ENCODE measurements at places on chromosomes 7 and 10. TPM values are rescaled to one million over a fixed set of nuclear protein-coding genes. Genes with fewer than 3 reads are reported as not detected.

DNA sequence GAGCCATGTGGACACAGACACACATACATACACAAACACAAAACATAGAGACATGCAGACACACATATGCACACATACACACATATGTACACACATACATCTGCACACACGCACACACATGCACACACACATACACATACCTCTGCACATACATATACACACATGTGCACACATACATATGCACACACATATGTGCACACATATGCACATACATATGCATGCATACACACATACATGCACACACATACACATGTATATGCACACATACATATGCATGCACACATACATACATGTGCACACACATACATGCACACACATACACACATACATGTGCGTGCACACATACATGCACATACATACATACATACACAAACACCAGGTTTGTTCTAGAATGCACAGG, 236.3 kb upstream of the FOXK1 start:
- DNase-seq = no peak

DNA sequence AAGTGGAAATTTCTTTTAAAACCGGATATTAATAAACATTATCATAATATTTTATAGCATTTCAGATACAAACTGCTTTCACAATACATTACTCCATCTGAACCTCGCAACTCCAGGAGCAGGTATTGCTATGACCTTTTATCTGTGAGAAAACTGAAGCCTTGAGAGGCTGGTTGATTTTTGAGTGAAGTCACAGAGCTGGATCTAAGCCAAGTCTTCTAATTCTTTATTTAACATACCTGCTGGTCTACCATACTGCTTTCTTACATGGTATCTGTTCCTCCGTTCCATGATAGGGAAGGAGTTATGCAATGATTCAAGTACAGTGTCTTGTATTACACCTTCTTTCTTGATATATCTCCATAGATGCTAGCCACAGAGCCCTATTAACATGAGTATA, 37.4 kb upstream of the ITGB8 start:
- DNase-seq = no peak

GRCh38 chr10:99731306-99732032, 458 bp downstream of the COX15 start:
- no peak for DNase-seq

- no peak for DNase-seq
Observed at GRCh38 chr7:94405506-94405905, 10.8 kb downstream of the COL1A2 start.

DNA sequence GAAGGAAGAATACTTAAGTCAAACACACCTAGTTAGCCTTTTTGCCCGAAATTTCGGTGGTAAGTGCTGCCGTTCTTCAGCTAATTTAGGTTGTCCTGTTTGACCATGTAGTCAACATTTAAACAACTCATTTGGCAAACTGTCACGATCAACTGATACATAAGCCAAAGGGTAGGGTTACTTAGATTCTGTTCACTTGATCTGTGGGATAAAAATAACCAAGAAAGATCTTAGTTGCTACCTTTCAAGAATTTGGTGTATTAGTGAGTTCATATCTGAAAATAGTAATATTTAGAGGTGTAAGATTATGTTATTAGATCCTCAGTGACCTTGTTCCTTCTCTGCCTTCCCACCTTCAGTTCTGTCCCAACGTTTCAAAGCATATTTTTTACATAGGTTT, 2.0 kb downstream of the TNKS2 start:
- DNase-seq = no peak

GRCh38 chr10:61342858-61343572, 110.2 kb downstream of the TMEM26 start:
- no peak for DNase-seq

The MCM10 gene
- 53.1 TPM for total RNA-seq

The TMEM236 gene
- total RNA-seq = not detected

DNA sequence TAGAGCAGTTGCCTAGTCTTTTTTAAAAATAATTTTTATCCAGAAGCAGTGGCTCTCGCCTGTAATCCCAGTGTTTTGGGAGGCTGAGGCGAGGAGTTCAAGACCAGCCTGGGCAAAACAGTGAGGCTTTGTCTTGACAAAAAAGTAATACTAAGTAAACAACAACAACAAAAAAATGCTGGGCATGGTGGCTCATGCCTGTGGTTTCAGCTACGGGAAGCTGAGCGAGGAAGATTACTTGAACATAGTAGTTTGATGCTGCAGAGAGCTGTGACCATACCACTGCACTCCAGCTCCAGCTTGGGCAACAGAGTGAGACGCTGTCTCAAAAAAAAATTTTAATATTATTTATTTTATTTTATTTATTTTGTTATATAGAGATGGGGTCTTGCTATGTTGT, 31.3 kb upstream of the TPST1 start:
- DNase-seq = peak; percentile 20

GRCh38 chr10:16910793-16911164, 93.6 kb upstream of the RSU1 start:
- no peak for DNase-seq

DNA sequence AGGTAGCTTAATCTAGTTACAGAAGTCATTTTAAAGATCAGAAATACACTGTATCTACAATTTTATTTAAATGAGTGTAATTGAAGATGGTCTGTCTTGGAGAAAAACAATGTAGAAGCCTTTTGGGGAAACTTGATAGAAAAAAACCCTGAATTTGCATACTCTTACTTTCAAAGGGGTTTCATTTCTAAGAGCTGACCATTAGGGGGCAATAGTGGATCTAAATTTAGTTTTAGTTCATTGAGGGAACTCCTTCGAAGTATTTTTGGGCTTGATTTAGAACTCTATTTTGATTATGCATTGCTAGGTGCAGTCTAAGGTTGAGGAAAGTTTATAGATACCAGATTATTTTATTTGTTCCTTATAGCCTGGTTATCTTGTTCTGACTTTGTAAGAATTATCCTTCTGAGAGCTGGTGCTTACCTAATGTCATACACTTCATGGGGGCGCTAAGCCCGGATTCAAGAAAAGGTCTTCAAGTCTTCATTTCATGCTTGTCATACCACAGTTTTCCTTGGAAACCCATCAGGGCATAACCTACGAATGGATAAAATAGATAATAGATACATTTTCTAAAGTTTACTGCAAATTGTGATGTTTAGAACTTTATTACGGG, 69.1 kb upstream of the MXI1 start:
- peak; percentile 80 for DNase-seq

DNA sequence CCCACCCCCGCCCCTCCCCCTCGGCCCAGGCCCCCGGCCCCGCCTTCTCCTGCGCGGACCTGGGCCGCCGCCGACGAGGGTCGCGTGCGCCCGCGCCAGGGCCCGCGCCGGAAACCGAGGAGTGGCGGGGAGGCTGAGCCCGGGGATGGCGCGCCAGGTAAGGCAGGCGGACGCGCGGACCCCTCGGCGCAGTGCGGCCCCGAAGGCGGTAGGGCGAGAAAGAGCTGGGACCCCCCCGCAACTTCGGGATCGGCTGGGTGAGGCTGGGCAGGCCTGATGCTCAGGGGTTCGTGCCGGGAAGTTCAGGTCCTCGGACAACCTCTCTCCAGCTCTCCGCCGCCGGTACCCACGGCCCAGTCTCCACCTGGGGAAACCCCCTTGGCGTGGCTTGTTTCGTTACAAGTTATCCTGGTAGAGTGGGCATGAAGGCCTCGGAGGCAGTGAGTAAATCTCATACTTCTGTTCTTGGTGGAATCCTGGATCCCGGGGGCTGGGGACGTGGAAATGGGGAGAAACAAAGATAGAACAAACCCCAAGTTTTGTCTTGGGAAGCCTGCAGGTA, 58.4 kb downstream of the ZNF467 start:
- DNase-seq = no peak

The LRRC4 gene
- total RNA-seq = 1.4 TPM

GRCh38 chr7:55639640-55640039, 67.3 kb upstream of the VOPP1 start:
- no peak for DNase-seq

- no peak for DNase-seq
Observed at GRCh38 chr7:134757938-134758337, 21.5 kb upstream of the CALD1 start.

DNA sequence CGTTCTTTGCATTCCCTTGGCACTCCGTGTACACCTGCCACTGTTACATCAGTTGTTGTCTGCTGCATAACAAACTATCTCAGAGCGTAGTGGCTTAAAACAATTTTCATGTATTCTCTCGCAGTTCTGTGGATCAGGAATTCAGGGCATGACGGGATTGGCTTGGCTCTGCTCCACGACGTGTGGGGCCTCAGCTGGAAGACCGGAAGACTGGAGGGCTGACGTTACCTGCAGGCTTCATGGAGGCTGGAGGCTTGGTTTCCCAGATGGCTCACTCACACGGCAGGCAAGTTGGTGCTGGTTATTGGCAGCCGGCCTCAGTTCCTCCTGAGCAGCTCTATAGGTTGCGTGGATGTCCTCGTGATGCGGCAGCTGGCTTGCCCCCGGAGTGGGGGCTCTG, 25.5 kb downstream of the NYAP1 start:
- DNase-seq = peak; percentile 85

The PNLIPRP1 gene
- not detected for total RNA-seq

DNA sequence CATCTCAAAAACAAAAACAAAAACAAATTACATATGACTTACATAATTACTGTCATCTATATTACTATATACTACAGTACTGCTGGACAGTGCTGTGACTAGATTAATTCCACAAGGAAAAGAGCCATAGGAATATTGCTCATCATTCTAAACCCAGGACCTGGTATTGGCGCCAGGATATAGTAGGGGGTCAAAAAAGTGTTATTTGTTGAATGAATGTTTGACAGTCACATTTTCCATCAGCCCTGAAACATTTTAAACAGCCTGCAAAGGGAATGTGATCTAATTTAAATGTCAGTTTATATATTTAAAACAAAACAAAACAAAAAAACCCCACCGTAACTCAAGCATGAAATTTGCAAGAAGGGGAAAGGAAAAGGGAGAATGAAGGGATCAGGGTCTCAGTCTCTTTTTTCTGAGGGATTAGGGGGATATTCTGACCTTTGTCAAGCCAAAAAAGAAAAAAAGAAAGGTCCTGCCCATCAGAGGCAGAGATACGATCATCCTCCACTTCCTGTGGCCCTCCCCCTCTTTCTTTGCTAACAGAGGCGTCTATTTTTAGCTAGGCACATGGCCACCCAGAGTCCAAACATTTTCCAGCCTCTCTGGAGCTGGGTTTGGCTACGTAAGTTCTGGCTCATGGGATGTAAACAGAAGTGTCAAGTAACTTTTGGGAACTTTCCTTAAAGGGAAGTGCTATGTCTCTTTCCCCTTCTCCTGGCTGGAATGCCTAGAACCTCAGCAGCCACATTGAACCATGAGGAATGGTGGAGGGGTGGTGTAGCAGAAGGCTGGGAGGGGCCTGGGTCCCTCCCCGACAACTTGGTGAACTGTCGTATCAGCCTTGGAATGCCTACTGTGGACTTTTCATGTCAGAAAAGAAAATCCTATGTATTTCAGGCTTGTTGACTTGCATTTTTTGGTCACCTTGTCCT, 44.6 kb upstream of the DLG5 start:
- peak; percentile 83 for DNase-seq

DNA sequence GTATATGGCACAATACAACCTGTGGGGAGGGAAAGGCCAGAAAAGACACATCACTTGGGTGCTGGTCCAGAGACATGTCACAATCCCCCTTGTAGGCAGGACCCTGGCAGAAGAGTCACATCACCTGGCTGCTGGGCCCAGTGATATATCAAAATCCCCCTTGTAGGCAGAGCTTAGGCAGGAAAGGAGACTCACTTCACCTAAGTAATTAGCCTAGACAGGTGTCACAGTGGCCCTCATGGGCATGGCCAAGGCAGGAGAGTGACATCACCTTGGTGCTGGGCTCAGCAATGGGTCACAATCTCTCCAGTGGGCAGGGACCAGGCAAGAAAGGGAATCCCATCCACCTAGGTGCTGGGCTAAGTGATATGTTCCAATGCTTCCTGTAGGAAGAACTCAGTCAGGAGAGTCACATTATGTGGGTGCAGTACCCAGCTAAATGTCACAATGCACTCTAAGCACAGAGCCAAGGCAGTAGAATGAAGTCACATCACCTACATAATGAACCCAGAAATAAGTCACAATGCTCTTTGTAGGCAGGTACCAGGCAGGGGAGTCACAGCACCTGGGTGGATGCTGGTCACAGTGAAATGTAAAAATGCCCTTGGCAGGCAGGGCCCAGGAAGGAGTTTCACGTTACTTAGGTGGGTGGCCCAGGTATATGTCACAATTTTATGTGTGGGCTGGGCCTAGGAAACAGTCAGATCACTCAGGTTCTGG, 18.9 kb upstream of the ZNF736 start:
- no peak for DNase-seq

The MYOF gene
- 4.6 TPM for total RNA-seq

The ADARB2 gene
- 0.10 TPM for total RNA-seq

- DNase-seq = no peak
Observed at GRCh38 chr7:3836855-3837254, 535.8 kb downstream of the SDK1 start.

GRCh38 chr10:126661841-126662515, 8.5 kb downstream of the C10orf90 start:
- DNase-seq = no peak

- peak; percentile 74 for DNase-seq
Observed at GRCh38 chr10:13536674-13537366, 8.0 kb upstream of the BEND7 start.

The GOLGA7B gene
- 0.93 TPM for total RNA-seq

All from SJCRH30 (cell line).